ENCODE measurements at places on chromosomes 1 and 21.
A peak's percentile ranks its signal among the peaks of the same experiment; 100 is the strongest.

GRCh38 chr1:180524915-180525714 lies 22.7 kb upstream of the ACBD6 start:
- no peak for DNase-seq

DNA sequence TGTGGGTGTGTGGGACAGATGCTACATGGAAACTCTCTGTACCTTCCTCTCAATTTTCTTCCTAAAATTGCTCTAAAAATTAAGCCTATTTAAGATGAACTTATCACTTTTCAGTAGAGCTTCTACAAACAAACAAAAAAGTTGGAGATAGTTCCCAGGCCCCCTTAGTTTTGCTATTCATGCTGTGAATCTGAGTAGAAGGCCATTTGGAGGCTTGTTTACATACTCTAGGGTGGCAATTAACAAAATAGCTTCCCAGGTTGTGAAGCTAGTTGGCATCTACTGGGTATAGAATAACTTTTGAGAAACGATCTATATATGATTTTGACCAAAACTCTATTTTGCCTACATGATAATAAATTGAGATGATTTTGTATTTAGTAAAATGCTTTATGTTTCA lies 541.4 kb upstream of the B3GALT2 start:
- DNase-seq = no peak

DNA sequence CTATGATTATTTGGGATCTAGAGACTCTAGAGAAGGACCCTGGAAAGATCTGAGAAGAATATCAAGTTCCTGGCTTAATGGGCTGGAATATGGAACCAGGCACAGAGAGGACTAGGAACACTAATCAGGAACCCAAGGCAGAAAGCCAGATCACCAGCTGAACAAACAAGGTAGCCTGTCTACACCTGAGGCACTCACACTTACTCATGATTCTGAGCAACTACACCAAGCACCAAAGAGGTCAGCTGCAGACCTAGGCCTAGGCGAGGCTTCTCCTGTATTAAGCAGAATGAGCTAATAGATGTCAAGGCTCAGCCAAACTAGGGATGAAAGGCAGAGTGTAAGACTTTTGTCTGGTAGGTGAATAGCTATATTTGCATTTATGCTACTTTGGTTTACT lies 368.1 kb downstream of the LTN1 start:
- DNase-seq = no peak

DNA sequence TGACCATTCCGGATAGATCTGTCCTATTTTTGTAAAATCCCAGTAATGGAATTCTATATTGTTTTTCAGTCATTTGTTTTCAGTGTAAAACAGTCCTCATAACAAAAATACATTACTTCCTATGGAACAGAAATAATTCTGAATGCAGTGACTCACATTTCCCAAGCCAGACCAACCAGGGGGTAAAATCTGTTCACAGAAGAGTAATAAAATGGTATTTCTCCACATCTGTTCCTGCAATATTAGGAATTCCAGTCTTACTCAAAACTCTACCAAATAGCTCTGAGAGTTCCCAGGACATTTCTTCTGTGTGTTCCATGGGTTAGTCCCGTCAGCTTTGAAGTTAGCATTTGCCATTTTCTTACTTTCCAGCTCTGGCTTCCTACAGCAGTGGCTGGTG lies 2.6 kb upstream of the DDR2 start:
- no peak for DNase-seq

GRCh38 chr1:27137544-27138075 lies 17.3 kb downstream of the SLC9A1 start:
- DNase-seq = peak; percentile 57

GRCh38 chr1:69572921-69573320 lies 5.2 kb downstream of the LRRC7 start:
- DNase-seq = no peak

GRCh38 chr1:9150582-9151327 lies 21.9 kb upstream of the GPR157 start:
- DNase-seq = no peak

DNA sequence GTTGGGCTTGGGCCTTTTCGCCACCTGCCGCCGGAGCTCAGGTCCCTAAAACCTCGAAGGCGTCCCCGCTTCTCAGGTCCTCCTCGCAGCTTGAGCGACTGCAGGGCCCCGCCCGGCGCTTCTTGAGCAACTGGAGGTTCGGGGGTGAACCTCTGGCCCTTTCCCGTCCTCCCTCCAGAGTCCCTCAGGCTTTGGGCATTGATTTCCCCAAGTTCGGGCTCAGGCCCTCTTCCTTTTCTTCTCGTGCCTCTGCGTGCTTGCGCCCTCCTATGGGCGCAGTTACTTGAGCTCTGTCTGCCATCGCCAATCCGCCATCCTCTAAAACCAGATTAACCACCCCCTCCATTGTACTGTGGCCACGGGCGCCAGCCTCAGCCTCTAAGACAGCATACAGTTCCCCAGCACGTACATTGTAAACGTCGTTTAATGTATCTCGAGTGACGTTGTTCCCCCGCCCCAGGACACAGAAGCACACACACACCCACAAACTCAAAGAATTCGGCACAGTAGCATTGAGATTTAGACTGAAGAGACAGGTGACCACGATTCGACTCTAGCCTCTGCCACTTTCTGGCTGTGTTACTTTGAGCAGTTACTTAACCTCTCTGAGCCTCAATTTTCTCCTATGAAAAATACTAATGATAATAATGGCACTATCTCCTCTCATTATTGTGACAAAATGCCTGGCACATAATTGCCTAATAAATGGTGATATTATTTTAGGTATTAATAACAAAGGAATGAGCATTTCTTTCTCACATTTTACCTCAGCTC lies 22.6 kb downstream of the BTG2 start:
- peak; percentile 80 for DNase-seq

DNA sequence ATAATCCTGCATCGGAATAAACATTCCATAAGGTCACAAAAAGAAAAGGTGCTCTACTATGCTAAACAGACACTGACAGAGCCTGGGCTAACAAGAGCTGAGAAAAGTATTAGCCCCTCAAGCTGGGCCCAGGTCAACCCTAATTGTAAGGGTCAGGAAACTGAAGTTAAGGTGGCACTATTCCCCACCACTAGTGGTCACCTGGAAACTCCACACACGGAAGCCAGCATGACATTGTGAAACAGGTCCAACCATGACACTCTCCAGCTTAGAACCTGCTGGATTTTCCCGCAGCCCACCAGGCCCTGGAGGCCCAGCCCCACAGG lies 1.2 kb downstream of the PTTG1IP start:
- no peak for DNase-seq

DNA sequence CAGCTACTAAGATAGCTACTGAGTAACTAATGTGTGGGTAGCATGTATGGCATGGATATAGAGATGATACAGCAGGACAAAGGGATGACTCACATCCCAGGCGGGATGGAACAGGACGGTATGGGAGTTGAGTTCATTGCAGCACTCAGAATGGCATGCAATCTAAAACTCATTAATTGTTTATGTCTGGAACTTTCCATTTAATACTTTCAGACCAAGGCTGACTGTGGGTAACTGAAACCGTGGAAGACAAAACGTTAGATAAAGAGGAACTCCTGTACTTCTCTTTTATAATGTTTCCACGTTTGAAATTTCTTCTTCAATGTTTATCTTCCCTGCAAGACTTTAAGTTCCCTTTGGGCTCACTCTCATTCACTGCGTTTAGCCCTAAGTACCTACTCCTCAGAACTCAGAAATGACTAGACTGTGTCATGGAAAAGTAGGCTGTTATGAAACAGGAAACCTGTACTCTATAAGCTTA lies 151.9 kb downstream of the MAGI3 start:
- no peak for DNase-seq

DNA sequence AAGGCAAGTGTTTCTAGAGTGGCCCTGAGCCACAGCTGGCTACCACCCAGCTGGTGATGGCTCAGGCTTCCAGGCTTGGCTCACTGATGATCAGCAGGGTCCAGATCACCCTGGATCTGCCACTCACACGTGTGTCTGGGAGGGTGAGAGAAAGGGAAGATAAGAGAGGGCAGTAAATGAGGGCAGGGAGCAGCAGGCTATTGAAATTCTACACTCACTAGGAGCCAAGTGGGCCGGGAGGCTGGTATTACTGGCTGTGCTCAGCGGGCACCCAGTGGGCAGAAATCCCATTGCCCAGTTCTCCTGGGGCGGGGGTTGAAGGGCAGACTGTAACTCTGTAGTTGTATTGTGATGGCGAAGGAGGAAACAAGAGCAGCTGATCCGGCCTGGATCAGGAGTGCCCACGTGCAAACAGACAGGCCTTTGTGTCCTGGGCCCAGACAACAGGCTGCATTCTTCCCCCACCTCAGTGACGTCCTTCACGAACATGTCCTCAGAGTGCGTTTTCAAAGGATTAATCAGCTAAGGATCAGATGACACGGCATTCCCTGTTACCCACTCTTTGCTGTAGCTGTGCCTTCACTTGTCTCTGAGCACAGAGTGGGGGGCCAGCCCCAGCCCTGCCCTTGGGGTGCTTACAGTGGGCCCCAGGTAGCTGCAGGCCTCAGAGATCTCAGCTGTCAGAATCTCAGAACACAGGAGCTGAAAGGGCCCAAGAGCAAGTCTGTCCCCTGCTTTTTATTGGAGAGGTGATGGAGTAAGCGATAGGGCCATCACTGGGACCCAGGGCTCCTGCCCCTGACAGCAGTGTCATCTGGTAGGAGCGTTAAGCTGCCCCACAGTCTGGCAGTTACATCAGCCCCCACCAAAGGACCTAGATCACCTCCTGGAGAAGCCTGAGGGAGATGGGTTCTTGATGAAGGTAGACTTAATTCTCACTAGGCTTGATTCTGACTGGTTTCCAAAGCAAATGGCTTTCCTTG lies 60.5 kb downstream of the ATP1A1 start:
- no peak for DNase-seq

DNA sequence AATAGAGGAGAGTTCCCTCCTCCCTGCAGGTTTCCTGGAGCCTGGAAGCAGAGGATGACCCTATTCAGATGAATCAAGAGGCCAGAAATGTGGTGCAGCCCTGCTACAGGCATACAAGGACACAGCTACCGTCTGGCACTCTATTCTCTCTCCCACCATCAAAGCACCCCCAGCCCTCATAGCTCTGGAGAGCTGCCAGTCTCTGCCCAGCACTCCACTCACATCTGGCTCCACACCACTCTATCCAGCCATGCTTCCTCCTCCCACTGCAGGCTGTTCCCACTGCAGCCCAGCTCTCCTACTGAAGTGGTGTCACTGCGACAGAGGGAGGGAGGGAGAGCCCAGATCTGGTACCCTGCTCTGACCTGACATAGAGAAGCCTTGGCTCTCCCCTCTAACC lies 18.4 kb downstream of the SYT2 start:
- no peak for DNase-seq

DNA sequence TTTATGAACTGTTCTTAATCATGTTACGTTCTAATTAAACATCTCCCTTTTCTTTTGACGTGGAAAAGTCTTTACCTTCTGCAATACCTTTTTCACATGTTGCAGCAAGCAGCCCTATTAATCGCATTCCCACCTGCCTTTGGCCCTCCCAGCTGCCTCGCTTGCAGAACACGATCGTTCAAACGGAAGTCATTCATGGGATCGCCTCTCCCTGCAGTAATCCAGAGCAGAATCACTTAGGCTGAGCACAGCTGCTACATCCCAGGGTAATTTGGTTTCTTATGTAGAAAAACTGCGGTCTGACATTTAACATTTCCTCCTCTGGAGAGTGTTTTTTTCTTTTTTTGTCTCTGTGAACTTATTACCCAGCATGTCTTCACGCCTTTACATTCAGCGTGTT lies 206.3 kb downstream of the KIF26B start:
- DNase-seq = no peak

GRCh38 chr21:33949516-33950430 lies 34.2 kb upstream of the ATP5PO start:
- peak; percentile 72 for DNase-seq

DNA sequence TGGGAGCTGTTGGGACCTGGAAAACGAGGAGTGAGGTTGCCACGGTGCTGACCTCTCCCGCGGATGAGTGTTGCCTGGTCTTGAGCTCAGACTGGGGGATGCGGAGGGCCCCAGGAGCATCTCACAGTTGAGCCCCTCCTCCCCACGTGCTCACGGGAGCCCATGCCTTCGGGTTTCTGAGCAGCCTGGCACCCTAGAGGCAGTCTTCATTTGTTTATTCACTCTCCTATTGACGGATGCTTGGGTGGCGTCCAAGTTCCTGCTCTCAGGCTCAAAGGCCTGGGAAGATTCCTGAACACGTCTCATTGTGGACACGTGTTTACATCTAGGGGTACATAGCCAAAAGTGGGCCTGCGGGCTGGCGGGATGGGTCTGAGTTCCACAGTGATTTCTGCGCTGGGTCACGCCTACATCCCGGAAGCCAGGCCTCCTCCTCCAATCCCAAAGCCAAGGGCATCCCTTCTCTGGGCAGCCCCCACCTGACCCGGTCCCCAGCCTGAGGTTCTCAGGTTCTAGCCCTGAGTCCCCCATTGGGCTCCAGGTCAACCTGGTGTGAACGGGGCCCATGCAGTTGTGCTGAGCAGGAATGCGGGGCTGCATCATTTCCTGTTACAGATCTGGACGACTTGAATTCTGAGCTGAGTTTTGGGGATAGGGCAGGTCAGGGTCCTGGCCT lies 14.7 kb downstream of the WNT3A start:
- DNase-seq = no peak

DNA sequence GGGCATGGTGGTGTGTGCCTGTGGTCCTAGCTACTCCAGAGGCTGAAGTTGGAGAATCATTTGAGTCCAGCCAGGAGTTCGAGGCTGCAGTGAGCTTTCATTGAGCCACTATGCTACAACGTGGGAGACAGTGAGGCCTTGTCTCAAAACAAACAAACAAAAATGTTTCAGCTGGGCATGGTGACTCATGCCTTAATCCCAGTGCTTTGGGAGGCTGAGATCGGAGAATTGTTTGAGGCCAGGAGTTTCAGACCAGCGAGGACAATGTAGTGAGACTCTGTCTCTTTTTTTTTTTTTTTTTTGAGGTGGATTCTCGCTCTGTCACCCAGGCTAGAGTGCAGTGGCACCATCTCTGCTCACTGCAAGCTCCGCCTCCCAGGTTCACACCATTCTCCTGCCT lies 5.0 kb upstream of the RPL5 start:
- no peak for DNase-seq

DNA sequence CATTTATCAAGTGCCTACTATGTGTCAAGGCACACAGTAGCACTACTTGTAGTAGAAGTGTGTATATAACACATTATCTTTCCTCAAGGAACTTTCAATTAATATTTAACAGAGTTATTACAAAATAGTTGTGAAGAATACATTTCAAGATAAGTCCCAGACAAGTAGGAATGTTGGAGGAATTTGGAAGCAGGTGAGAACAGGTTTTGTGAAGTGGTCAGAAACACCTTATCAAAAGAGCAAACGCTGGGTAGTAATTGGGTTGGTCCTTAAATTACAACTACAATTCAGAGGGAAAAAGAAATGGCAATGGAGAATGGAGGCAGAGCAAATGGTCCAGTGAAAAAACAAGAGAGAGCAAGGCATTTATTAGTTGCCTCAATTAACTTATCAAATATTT lies 218.8 kb downstream of the ADGRL2 start:
- DNase-seq = no peak

DNA sequence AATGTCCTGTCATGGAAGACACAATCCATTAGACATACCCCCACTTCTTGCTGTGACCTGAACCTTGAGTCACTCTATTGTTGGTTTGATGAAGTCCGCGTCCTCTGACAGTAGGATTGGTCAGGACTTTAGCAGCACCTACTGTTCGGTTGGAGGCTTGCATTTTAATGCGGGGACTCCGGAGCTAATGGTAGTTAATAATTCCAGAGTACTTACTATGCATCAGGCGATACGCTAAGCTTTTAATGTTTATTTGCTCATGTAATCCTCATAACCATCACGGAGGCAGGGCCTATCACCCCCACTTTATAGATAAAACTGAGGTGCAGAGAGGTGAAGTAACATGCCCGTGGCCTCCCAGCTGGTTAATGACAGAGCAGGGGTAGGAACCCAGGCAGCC lies 7.9 kb upstream of the ELF3 start:
- no peak for DNase-seq

- DNase-seq = no peak
Measured at GRCh38 chr1:31905093-31905509, 33.1 kb downstream of the PTP4A2 start.

All from activated CD4-positive, alpha-beta T cell treated with anti-CD3 and anti-CD28 coated beads for 36 hours (primary cell).